ENCODE measurements at places on chromosomes 13 and 19. TPM values are rescaled to one million over a fixed set of nuclear protein-coding genes. Genes with fewer than 3 reads are reported as not detected.

DAND5 gene
- 0.14 TPM for total RNA-seq

ERFL gene
- 0.13 TPM for total RNA-seq

ZNF793 gene
- 20.5 TPM for total RNA-seq

MVB12A gene
- total RNA-seq: 64.8 TPM

RUBCNL gene
- 1.0 TPM for total RNA-seq

PCCA gene
- 60.2 TPM for total RNA-seq

PET100 gene
- total RNA-seq: 149 TPM

SOHLH2 gene
- total RNA-seq: 15.7 TPM

OR10H1 gene
- total RNA-seq: not detected

NLRP11 gene
- total RNA-seq: not detected

WDR62 gene
- total RNA-seq: 20.8 TPM

CEACAM21 gene
- 0.51 TPM for total RNA-seq

LGALS4 gene
- 0.29 TPM for total RNA-seq

SERP2 gene
- 2.6 TPM for total RNA-seq

ZNF823 gene
- total RNA-seq: 9.5 TPM

CYP4F22 gene
- not detected for total RNA-seq

- peak; percentile 91 for DNase-seq
Measured at GRCh38 chr19:4375164-4376027, 25.0 kb downstream of the SH3GL1 start.

DNA sequence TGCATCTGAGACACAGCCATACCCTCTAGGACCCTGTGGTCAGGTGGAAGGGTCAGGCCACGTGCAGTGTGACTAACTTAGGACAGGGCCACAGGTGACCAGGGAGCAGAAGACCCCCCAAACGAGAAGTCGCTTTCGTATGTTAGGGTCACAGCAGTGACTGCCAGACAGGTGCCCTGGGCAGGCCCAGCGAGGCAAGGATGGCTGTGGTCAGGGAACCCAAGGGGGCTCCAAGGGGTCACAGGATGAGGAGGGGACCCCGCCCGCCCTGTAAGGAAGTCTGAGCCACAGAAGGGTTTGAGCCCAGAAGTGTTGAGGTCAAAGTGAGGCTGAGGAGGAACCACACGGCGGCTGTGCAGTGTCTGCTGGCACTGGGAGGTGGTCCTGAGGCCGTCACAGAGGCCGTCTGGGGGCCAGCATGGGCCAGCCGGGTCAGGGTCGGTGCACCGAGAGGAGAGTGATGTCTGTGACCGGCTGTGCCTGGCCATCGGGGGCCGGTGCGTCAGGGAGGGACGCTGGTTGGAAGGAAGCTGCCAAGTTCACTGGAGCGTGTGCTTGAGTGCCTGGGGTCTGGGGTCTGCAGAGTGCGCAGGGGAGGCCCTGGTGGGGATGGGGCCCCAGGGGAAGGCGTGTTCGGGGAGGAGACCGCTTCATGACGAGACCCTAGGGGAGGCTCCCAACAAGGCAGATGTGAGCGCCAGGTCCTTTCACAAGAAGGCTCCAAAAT, 24.8 kb upstream of the TMEM255B start:
- DNase-seq: no peak

DNA sequence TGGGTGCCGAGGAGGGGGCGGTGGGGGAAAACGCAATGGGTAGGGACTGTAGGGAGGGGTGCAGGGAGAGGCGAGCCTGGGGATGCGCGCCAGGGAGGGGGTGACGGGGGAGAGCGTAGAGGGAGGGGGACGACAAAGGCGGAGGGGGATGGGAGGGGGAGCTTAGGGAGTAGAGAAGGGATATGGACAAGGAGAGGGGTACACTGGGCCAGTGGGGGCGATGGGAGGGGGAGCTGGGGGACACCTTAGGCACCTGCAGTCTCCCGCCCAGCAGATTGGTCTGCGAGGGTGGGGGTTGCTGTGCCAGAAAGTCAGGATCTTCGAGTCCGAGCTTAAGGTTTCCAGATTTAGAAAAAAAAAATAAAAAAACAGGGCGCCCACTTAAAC, 15.7 kb downstream of the CCDC124 start:
- DNase-seq: no peak

GRCh38 chr13:33696530-33696929, 121.4 kb upstream of the RFC3 start:
- no peak for DNase-seq

GRCh38 chr19:11382898-11383705, 1.0 kb downstream of the EPOR start:
- peak; percentile 94 for DNase-seq

- DNase-seq: peak; percentile 76
Measured at GRCh38 chr19:44813070-44813840, 4.4 kb downstream of the BCAM start.

GRCh38 chr19:42466521-42467182, 23.9 kb upstream of the CXCL17 start:
- no peak for DNase-seq

- no peak for DNase-seq
Measured at GRCh38 chr19:27796540-27796939, 1416.4 kb downstream of the UQCRFS1 start.

- no peak for DNase-seq
Measured at GRCh38 chr13:100890645-100891044, 216.1 kb upstream of the TMTC4 start.

DNA sequence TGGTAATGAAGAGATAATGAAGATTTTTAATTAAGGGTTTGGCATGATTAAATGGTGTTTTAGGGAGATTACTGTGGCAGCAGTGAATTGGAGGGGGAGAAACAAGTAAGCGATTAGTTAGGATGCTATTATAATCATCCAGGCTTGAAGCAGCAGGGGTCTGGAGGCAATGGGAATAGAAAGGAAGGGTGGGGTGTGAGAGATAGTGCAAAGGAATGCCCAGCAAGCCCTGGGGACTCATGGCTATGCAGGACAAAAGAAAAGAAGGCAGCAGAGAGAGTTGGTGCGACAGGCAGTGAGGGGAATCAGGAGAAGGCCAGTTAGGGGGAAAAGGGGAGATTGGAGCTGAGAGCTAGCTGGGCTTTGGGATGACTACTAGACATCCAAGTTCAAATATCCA, 34.5 kb downstream of the SOX21 start:
- peak; percentile 67 for DNase-seq

- DNase-seq: no peak
Measured at GRCh38 chr13:42106998-42107397, 58.5 kb downstream of the DGKH start.

- DNase-seq: no peak
Measured at GRCh38 chr13:25783076-25783475, 268.7 kb downstream of the SHISA2 start.

GRCh38 chr19:7674010-7675005, 2.6 kb upstream of the MCEMP1 start:
- peak; percentile 82 for DNase-seq

GRCh38 chr13:39186205-39186875, 148.1 kb downstream of the NHLRC3 start:
- no peak for DNase-seq

DNA sequence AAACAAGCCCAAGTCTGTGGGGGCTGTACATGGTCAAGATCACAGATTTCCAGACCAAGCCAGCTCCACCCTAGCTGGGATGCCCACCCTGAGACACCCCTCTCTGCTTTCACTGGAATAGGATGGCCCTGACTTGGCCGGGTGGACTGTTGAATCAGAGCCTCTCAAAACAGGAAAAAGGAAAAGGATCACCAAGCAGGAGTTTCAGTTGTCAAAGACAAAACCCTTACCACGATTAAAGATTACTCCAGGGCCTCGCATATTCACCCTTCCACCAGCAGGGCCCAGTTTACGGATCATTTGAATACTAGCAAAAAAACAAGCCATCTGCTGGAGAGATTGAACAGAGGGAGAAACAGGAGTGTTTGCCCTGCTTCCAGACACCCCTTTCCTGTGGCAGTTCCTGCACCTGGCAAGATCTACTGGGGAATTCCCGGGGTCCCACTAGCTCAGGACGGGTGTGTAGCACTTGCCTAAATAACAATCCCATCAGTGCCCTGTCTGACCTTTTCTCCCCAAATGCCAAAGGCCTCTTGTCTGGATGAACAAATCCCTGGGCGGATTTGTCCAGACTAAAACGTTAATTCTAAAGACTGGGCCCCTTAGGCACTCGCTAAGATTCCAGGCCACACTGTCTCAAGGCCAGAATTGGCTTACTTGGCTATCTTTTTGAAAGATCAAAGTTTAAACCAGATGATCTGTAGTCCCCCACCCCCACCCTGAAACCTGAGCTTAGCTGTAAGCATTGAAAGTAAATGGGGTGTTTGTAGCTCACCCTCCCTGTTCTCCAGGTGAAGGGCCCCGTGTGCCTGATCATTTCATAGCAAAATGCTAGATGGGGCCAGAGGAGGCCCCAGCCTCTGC, 38.4 kb downstream of the ACTN4 start:
- DNase-seq: peak; percentile 82

DNA sequence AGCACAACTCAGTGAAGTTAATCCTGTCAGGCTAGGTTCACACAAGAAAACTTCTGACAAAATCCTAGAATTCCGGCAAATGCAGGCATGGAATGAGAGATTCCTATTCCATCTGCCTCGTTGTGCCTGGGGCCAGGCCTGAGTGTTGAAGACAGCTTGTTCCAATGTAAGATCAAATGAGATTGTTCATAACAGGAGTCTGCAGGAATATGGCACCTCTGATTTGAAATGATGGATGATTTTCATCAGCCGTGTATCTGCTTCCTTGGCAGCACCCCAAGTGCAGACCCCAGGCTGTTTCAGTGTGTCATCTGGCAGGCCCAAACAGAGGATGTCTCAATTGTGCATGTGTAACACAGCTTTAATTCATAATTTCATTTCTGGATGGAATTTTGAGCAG, 35.3 kb upstream of the SACS start:
- DNase-seq: no peak

GRCh38 chr19:12777217-12778016, 2.1 kb upstream of the HOOK2 start:
- peak; percentile 94 for DNase-seq

DNA sequence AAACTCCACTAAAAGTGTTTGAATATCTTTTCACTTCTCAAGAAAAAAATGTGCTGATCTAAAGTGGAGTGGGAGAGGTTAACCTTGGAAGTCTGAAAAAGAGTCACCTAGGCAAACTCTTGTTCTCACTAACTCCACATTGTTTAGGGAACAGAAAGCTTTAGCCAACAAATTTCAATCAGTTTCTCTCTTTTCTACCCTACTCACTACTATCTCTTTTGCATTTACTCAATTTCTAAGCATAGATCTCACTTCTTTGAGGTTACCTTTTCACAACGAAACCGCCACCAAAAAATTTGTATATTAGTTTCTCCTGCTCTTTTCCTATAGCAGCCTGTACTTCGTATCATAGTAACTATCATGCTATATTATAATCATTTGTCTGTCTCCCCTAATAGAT, 6.3 kb downstream of the NHLRC3 start:
- no peak for DNase-seq

- DNase-seq: no peak
Measured at GRCh38 chr13:82938644-82939043, 943.6 kb downstream of the SLITRK1 start.

DNA sequence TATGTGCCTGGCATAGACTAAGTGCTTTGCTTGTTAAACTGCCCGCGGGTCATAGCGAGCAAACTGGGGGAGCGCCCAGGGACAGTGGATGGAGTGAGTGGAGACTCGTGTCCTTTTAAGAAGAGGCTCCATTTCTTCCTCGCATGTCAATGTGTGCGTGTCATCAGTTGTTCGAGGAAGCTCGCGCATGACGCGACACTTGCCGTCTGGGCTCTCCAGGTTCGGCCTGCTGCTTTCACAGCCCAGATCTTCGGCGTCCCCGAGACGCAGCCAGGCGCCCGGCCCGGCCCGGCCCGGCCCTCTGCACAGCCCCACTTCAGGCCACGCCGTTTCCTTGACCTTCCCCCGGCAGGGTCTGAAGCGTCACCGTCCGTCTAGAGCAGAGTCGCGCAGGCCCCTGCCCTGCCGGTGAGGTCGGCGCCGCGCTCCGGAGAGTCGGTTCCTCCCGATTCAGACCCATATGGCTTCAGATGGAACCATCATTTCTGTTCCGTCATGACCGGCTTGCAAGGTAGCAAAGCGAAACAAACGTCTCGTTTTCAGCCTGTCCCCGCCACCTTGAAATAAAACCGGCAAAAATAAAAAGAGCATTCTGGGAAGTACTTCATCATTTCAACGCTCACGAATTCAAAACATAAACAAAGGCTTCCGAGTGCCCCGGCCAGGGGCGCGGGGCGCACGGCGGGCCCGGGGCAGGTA, 599 bp upstream of the ARHGEF7 start:
- peak; percentile 81 for DNase-seq

- no peak for DNase-seq
Measured at GRCh38 chr19:52646571-52647217, 8.5 kb upstream of the ZNF83 start.

- no peak for DNase-seq
Measured at GRCh38 chr13:31037874-31038500, 105.5 kb downstream of the TEX26 start.

GRCh38 chr19:19642506-19643157, 825 bp downstream of the GMIP start:
- DNase-seq: peak; percentile 55

- no peak for DNase-seq
Measured at GRCh38 chr19:4570402-4570801, 10.9 kb upstream of the SEMA6B start.

DNA sequence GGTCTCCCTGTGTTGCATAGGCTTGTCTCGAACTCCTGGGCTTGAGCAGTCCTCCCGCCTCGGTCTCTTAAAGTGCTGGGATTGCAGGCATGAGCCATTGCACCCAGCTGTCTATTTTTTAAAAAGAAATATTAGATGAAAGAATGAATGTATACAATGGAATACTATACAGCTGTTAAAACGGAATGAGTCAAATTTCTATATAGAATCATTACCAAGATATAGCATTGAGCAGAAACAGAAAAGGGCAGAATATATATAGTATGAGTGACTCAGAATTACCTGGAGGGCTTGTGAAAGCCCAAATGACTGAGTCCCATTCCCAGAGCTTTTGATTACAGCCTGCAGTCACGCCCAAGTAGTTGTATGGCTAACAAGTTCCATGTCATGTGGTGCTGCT, 4.4 kb downstream of the DACT3 start:
- DNase-seq: no peak

- DNase-seq: no peak
Measured at GRCh38 chr13:28346154-28346553, 148.8 kb downstream of the FLT1 start.

Measured in endodermal cell (in vitro differentiated cells).